Right ventricle myocardium superior (tissue), 1 donor: ENCODE measurements at places on chromosomes 4 and X.

DNA sequence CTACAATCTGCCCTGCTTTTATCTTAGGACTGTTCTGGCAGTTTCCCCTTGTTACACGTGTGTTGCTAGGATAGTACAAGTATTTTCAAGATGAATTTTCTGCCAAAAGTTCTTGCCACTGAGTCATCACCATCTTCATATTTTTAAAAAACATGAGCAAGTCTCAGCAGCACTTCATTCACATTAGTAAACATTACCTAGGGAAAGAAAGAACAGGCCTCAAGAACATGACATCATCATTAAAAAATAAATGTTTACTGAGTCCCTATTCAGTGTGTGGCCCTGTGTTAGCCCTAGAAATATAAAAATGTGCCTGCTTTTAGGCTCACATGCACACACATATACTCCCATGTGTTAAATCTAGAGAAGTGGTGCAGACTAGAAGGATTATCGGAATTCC, 18.7 kb upstream of the GPC3 start:
- DNase-seq = no peak

- DNase-seq = no peak
These were observed 203.0 kb downstream of the MAML3 start for GRCh38 chr4:139951021-139951420.

DNA sequence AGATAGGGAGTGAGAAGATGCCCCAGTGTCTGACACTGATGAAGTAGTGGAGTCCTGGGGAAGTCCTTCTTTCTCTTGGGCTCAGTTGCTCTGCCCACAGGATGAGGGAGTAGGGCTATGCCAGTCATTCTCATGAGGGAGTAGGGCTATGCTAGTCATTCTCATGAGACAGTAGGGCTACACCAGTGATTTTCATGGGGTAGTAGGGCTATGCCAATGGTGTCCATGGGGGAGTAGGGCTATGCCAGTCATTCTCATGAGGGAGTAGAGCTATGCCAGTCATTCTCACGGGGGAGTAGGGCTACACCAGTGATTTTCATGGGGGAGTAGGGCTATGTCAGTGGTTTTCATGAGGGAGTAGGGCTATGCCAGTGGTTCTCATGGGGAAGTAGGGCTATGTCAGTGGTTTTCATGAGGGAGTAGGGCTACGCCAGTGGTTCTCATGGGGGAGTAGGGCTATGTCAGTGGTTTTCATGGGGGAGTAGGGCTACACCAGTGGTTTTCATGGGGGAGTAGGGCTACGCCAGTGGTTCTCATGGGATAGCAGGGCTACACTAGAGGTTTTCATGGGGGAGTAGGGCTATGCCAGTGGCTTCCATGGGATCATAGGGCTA, 43.3 kb upstream of the SOD3 start:
- DNase-seq = no peak

GRCh38 chrX:38336538-38337240, 9.4 kb upstream of the RPGR start:
- DNase-seq = no peak

GRCh38 chr4:6856391-6856790, 53.2 kb upstream of the TBC1D14 start:
- DNase-seq = no peak

DNA sequence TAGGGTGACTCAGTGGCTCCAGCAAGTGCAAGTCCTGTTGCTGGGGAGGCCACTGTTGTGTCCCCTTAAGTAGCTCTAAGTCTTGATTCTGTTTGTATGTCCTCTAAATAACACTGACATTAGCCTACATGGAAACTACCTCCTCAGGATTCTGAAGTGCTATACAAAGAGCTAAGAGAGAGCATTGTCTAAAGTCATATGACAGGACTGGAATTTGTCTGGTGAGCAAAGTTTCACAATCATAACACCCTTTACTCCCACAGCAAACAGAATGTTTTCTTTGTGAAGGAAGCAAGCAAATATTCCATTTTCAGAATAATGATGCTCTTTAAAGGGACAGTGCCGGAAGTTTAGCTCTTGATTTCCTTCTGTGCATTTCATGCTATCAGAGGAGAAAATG, 23.4 kb upstream of the CT47A1 start:
- no peak for DNase-seq

GRCh38 chr4:154528869-154529268, 21.3 kb downstream of the PLRG1 start:
- DNase-seq = no peak

GRCh38 chrX:133838761-133839676, 146.4 kb downstream of the GPC3 start:
- DNase-seq = no peak

DNA sequence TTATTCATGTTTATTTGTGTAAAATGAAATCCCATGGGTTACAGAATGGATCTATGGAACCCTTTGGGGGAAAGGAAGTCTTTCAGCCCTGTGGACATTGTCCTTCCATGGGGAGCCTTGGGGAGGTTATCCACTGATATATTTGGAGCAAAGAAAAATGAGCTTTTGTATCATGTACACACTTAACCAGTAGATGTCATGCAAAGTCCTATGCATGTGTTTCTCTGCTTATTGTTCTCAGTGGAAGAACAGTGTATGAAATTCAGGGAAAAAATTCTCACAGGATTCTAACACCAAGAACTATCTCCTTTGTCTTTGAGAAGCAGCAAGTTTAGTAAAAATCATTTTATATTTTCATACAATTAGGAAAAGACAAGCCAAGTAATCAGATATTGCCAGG, 105.3 kb downstream of the DTHD1 start:
- DNase-seq = no peak

DNA sequence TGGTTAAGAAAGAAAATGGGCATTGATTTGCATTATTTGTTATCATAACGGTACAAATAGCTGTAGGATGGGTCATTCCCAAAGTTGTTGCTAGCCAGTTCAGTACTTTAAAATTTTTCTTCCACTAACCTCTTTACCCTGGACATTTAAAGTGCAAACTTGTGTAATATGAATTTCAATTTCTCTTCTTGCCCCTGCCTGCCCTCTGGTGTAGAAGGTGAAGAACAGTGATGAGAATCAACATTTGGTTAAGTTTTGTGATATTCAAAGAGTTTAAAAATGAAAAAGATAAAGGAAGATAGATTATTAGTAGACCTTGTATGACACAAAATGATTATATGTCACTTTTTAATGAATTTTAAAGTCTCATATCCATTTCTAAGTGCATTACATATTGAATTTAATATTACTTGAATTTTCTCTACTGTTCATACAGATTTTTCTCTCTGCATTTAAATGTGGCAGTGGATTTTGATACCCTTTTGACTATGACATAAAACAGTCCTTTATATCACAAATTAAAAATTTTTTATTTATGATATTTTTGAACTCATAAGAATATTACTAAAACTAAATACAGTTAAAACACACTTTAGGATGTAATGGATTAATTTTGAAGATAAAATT, 337.7 kb downstream of the BMPR1B start:
- DNase-seq = no peak

GRCh38 chr4:101987623-101988243, 197.2 kb downstream of the BANK1 start:
- no peak for DNase-seq

DNA sequence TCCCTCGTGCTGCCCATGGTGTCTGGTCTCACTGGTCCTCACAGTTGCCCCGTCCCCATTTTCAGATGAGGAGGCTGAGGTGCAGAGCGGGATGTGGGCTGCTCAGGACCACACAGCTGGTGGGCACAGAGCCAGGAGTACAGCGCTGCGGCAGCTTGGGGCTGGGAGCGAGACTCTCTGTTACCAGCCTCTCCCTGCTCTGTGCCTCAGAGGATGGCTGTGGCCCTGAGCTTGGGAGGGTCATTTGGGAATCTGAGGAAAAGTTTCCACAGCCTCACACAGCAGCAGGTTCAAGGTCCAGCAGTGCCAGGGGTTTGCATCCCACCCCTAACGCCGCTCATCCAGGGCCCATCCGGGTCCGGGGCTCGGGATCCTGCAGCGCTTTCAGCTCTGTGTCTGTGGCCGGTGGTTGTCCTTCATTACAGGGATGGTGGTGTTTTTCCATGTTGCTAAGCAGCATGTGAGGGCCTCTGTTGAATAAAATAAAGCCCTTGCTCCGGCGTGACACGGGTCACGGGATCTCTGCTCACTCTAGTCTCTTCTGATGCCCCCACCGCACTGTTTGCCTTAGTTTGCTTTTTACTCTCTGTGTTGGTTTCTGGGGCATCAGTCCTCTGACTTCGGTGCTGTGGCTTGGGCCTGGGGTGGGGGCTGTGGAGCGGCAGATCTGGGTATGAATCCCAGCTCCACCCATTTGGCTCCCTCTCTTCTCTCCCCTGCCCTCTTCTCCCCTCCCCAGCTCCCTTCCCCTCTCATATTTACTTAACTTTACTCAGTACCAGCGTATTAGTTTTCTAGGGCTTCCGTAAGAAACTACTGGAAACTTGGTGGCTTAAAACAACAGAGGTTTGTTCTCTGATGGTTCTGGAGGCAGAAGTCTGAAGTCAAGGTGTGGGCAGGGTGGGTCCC, 6.5 kb downstream of the WFS1 start:
- peak; percentile 42 for DNase-seq

GRCh38 chr4:3263053-3263875, 14.3 kb downstream of the MSANTD1 start:
- DNase-seq = peak; percentile 16

DNA sequence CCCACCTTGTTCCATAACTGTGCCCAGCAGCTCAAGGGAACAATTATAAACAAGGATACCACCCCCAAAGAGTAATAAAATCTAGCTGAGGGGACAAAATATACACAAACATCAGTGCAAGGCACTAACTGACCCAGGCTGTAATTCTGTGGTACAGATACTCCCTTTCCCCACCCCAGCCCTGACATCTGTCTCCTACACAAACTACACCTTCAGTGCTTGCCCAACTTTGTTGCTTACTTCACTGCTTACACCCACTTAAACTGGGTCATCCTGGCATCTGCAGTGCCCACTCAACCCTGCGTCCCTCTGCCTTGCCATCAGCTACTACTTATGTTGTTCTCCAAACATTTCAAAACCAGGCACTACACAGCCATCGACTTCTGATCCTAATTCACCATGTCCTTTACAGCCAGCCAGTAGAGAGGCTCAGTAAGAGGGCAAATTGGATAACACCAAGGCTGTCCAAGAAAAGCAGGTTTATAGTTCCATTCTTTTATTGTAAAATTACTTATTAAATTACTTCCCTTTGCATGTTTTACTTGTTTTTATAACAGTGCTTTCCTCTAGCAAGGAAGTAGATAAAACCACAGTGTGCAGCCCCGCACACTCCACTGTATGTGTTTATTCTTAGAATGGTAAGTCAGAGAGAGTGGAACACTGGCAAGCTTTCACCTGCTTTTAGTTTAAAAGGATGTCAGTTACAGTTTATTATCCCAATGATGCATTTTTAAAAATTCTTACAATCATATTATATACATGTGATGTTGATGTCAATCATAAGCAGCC, 149.6 kb downstream of the INPP4B start:
- DNase-seq = no peak

DNA sequence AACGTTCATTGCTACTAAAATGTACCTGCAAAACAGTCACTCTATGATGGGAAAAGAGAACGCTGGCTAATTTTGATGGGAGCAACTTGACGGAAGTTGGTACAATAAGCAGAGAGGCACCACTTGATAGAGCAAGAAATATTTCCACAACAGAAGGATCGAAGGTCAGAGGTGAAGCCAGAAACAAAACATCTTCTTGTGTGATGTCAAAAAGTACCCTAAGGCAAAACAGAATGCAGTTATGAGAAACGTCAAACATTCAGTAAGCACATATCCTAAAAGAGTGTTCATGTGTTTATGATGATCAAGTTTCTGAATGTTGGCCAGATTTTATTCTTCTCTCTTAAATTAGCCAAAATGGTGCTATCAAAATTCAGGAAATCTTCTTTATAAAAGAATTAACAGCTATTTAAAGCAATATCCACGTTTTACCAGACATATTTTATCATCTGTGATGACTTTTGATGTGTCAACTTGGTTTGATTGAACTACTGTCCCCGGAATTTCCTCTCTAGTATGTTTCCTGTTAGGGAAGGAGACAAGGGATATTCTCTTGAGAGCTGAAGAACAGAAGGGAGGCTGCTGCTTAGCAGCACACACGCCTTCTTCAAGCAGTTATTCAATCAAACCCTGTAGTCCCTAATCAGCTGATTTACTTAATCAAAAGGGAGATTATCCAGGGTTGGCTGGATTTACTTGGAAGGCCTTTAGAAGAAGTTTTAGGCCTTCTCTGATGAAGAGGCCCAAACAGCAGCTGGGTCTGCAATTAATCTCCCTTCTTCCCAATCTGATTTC, 15.7 kb downstream of the AASDH start:
- no peak for DNase-seq

GRCh38 chr4:17166954-17167353, 268.5 kb upstream of the LDB2 start:
- peak; percentile 46 for DNase-seq

DNA sequence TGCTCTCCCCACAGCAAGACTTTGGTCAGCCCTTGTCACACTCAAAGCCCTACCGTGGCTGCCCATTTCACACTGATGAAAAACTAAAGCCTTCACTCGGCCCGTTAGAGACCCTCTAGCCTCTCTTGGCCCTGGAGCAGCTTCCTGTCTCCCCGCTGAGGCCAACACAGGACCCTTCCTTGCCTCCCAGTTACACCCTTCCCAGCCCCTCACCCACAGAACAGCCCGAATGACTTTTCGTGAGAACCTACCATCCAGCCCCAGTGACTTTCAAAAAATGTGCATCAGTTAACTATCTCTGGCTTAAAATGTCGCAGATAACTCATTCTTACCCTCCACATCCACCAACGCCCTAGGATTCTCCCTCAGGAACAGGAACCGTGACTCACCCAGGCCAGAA, 756 bp upstream of the TAF9B start:
- no peak for DNase-seq

GRCh38 chr4:650461-650860, 23.6 kb downstream of the ATP5ME start:
- no peak for DNase-seq

DNA sequence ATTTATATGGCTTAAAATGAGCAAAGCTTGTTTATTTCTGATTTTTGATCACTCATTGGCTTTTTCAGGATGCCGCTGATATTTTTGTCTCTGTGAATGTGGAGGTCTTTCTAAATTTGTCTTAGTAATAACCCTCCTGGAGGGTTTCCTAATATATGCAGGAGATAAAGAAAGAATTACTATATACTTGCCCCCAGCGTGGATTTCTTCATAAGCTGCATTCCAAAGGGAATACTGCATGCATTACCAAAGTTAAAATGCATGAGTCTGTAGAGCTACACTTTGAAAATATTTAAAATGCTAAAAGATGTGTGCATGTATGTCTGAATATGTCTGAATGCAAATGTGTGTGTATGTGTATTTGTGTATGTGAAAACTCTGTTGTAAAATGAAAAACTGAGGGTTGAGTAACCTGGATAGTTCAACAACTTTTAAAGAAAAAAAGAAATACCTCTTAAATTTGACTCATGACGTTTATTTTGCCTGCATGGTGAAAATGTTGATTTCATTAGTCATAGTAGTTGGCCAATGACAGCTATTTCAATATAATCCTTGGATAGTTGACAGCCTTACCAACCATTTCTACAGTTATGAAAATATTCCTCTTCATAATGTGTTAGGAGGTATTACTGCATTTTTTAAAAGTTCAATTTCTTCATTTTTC, 113.2 kb upstream of the ZNF827 start:
- no peak for DNase-seq
